Stimulated activated CD8-positive, alpha-beta memory T cell treated with anti-CD3 and anti-CD28 coated beads, Interleukin-7, amount 100 ng/mL, for 24 hours (primary cell): ENCODE measurements at places on chromosomes 2 and 18.

DNA sequence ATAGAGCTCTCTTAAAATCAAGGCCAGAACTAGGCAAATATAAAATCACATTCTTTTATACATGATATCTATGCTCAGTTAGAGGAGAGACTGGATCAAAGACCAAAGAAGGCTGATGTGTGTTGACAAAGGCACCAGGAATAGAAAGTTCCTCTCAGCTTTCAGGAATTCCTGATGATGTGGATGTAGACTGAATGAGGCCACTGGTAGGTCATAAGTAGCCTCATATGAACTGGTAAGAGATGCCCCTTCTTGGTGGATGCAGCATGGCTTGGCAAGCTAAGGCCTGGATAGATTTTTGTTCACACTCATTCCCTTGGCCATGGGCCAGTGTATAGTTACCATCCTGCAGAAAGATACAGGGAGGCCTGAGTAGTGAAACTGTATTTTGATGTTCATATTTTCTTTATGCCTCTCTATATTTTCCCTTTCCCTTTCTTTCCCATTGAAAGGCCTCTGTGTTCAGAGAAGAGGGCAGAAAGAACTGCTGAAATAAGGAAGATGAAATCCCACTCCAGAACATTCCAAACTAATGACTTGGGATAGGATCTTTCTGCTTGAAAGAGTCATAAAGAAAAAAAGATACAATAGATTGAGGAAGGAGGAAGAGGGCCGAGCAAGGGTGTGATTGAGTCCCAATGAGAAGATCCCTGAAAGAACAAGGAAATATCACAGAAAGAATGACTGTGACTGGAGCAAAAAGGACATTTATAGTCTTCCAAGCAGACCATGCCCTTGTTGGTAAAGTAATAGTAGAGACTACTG is 2182.7 kb upstream of the PIK3C3 start:
- no peak for DNase-seq

DNA sequence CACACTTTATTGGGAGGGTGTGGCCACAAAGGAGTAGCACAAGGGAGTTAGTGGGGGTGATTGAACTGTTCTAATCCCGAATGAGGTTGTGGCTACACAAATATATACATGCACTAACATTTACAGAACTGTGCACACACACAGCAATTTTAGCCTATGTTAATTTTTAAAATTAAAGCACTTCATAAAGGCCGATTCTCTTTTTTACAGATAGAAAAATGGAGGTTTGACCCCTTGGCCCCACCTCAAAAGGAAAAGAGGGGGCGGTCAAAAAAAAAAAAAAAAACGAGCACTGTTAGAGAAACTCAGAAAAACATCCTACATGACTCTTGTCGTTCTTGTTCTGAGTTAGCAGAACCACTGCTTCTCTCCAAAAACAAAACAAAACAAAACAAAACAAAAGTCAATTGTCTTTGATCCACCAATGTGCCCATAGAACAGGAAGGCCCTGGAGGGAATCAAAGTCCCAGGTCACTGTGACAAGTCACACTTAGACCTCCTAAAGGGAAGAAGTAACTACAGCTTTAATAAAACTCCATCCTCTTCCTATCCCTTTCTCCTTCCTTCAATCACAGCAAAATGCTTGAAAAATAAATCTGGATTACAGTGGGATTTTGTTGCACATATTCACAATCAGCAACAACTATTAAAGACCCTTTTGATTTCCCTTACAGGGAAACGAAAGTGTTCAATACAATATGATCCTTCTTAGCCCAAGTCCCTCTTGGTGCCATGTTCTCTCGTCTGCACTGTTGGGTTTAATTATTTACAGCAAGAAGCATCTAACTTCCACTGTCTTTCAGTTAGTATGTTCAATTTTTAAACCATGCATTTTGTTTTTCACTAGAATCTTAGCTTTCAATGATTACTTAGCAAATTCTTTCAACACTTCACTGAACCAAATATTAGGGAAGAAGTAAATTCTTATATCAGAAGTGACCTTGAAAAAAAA is 16.6 kb downstream of the LRP2 start:
- no peak for DNase-seq

DNA sequence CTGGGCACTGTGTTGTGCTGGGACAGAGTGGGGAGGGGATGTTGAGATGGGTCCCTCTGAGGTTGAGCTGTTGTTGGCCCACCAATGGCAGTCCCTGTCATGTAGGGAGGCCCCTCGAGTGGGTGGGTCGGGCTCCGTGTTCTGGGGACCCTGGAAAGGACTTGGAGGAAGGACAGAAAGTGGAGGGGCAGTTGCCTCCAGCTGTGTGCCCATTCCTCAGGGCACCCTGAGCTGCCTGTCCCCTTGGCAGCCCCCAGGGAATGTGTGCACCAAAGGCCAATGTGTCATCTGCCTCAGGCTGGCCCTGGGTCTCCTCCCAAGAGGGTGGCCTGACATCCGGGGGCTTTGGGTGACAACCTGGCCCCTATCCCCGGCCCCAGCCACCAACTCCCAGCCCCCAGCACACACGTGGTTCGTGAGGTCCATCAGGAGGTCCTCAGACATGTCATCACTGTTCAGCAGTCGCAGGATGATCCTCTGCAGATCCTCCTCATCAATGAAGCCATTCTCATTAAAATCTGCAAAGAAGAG is 57.7 kb downstream of the CIB4 start:
- DNase-seq: no peak

DNA sequence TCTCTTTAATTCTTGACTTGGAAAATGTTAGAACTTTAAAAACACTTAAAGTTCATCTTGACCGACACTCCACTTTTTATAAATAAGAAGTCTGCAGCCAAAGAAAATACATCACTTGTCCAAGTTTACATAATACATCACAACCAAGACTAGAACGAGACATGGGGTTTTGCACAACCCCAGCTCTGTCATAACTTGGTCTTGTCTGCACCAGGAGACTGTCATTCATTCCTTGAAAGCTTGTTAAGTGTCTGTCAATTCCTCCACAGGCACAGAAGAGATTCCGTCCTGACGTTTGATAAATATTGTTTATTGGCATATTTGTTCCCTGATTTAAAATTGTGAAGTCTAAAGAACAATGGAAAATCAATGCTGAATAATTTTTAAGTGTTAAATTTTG is 139.5 kb upstream of the SETBP1 start:
- DNase-seq: no peak

- no peak for DNase-seq
Measured at GRCh38 chr2:190615555-190616200, 33.2 kb upstream of the NAB1 start.

DNA sequence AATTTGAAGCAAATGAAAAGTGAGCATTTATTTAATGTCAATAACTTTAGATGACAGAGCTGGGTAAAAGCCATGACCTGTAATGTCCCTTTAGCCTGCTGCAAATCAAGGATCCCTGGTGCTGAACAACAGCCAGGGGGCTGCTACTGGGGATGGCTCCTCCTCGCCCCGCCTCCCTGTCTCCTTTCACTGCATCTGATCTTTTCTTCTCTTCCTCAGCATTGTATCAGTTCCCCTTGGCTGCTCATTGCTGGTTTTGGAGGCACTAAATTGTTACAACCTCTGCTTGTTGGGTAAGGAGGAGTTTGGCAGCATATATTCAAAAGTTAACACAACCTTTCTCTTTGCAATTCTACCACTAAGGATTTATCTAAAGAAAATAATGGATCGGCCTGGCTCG is 236.3 kb upstream of the ID2 start:
- DNase-seq: no peak

DNA sequence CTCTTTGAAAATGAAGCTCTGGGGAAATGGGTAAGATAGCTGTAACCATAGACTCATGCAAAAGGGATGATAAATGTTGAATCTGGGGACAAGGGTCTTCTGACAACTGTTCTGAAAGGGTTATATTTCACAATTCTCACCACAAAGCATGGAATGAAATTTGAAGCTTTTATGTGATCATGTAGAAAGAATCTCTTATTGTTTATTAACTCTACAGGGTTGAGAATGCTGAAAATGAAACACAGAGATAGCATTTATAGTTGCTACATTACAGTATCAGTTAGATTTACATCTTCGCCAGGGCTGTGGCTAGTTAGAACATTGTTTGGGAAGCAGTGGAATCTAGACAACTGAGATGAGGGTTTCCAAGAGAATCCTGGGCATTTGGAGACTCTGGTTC is 97.4 kb upstream of the LHCGR start:
- no peak for DNase-seq

DNA sequence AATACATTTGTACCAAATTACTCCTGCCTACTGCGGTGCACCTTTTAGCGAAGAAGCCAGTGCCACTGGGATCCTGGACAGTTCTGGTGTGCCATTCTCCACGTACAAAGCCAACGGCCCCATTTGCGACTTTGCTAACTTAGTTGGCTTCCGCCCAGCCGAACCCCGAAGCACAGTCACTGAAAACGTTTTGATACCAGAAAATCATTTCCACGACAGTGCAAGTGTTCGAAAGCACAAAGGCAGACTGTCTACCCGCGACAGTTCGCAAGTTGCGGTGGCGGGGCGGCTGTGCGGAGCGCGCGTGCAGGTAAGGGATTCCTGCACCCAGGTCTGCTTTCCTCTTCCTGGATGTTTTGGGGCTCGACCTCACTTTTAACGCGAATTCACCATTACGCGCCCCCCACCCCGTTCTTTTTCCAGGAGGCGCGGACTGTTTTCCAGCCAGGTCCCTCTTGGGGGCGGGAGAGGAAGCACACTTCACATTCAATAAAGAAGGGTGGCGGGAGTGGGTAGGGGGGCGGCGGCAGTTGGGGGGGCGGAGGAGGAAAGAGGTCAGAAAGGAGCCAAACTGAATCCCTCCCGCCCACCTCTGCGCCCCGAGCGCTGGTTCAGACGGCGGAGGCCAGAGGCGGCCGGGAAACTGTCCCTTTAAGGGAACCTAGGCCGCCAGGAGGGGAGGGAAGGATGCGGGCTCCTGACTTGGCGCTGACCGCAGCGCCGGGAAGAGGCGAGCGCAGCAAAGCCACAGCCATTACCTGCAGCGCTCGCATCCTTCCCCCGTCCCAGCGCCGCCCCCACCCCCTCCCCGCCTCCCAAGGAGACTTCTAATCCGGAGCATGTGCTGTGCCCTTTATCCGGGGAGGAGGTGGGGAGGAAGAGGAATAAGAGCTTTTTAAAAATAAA is 107.4 kb upstream of the KCTD1 start:
- DNase-seq: no peak

DNA sequence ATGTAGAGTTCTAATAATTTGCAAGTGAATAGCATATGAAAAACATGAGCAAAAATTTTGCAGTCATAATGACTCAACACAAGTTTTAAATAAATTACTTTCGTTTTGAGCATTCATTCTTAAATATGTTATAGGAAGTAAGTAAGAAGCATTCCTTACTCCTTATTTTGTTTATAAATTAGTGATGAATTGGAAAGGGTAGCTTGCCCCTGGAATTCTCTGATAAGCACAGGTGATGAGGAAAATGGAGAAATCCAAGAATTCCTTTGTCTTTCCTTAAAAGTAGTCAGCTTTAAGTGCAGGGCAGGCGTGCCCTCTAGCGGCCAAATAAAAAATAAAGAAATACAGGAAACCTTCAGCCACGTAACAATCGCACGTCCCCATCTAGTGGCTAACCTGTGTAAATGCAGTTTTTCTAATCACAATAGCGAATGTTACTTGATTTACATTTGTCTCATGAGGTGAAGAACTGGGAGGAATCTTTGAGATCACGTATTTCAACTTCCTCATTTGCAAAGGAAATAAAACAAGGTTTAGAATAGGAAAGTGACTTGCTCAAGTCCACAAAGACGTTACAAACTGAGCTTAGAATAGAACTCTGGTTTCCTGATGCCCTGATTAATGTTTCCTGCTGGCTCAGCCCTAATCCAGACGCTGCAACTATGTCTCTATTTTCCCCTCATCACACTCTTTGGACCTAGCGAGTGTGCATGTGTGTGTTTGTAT is 47.2 kb upstream of the ZNG1B start:
- DNase-seq: no peak

- DNase-seq: peak; percentile 20
Measured at GRCh38 chr18:59900222-59901128, 679 bp downstream of the PMAIP1 start.

DNA sequence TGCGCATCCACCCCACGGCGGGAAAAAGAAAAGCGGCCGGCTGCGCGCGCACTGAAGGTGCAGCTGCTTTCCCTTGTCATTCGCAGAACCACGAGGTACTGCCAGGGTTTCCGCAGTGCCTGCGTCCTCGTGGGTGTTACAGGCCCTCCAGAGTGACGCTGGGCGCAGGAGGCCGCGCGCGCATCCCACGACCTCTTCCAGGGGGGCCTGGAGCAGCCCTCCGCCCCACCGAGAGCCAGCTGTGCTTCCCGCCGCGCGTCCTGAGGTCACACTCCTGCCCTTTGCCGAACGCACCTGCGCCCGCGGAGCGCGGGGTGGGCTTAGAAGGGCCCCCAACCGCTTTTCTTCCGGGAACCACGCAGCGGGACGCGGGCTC is 378 bp upstream of the IAH1 start:
- DNase-seq: peak; percentile 27

DNA sequence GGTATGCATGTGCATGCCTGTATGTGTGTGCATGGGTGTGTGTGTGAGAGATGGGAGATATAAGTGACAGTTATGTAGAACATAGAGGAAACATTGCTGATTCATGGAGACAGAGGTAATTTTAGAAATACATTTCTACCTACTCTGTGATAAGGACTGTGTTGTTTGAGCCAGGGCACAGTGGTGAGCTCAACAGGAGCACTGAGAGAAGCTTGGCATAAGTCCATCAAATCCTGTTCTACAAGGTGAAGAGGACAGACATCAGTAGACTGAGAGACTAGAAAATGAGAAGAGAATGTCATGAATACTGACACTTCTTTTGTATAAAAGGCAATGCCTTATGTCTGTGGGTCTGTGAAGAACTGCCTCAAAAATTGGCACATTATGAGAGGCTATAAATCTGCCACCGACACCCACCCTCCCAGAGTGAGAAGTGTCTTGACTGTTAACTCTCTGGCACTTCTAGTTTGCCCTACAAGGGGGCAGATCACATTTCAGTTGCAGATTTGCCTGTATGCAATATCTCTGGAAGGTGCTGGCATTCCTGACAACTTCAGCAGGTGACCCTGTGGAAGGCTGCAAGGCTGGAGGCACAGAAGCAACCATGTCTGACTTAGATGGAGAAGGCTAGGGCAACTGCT is 962.3 kb upstream of the NRXN1 start:
- DNase-seq: no peak

GRCh38 chr18:48990481-48991318 is 39.9 kb upstream of the SMAD7 start:
- DNase-seq: no peak

GRCh38 chr2:218733171-218734021 is 22.8 kb downstream of the TTLL4 start:
- DNase-seq: no peak
